ENCODE measurements at places on chromosomes 7 and 10.

- ATAC-seq: peak; percentile 94
These were observed 106.7 kb downstream of the TES start for GRCh38 chr7:116316838-116317628.

DNA sequence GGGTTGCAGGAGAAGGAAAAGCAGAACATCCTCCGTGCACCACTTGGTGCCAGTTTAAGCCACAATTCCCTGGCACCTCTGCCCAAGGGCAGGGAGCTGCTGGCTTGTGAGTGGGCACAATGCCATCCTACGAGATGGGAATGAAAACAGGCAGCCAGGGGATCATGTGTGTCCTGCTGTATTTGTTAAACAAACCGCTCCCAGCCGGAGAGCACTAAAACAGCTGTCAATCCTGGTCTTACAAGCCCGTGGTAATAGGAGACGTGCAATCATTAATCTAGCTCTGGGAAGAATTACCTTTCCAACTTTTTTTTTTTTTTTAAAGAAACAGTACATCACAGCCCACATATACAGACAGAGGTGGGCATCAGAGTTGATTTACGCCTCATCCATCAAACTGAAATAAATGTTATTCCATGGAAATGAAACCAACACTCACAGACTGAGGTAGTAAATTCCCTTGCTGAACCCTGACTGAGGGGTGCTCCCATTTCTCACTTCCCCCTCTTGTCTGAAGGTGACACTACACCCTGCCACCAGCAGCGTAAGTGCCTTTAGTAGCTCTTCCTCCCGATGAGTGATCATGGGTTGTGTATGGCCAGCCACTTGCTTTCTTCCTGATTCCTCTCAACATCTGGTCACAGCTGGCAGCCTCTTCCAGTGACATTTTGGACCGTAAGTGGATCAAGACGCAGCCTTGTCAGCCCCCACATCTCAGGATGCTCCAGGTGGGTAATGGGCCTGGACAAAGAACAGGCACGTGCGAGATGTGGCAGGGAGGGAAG, 143.8 kb downstream of the TEX36 start:
- no peak for ATAC-seq

DNA sequence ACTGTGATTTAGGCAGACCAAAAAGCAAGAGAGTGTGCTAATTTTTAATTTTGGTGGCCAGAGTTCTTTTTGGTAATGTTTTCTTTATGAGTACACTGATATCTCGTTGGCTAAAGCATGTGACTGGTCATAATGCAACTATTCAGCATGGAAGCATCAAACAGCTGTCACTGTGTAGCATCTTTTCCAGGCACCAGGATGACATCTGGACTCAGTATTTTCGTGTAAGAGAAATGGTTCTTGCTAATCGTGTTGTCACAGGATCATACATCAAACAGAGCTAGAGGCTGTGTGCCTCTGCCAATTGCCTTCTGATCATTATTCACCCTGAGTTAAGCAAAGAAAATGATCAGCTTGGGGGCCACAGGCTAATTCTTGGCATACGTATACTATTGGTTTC, 118.9 kb downstream of the SND1 start:
- ATAC-seq: no peak

GRCh38 chr7:24732646-24733413, 24.4 kb downstream of the GSDME start:
- ATAC-seq: peak; percentile 34

- no peak for ATAC-seq
These were observed 303.1 kb downstream of the ARHGAP12 start for GRCh38 chr10:31625566-31625965.

DNA sequence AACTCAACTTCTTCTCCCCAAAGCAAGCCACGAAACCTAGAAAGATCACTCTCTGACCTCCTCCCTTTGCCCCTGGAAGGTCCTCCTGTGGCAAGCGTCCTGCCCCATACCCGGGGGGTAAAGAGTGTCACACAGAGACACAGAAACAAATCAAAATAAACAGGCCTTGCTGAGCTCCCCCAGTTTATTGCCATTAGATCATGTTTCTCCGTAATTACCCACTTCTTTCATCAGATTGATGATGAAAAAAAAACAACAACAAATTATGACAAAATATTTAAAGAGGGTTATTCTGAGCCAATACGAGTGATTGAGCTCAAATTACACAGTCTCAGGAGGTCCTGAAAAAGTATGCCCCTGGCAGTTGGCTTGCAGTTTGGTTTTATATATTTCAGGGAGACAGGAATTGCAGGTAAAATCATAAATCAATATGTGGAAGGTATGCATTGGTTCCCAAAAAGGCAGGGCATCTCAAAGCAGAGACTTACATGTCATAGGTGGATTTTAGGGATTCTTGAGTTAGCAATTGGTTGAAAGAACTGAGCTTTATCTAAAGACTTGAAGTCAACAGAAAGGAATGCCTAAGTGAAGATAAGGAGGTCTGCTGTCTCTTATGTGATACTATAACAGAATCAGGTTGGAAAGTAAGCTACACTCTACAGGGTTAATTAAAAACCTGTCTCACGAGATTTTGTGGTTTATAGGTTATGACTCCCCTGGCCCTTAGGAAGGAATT, 86.2 kb downstream of the APBB1IP start:
- ATAC-seq: no peak

- no peak for ATAC-seq
These were observed 77.5 kb upstream of the EEPD1 start for GRCh38 chr7:36075561-36075960.

DNA sequence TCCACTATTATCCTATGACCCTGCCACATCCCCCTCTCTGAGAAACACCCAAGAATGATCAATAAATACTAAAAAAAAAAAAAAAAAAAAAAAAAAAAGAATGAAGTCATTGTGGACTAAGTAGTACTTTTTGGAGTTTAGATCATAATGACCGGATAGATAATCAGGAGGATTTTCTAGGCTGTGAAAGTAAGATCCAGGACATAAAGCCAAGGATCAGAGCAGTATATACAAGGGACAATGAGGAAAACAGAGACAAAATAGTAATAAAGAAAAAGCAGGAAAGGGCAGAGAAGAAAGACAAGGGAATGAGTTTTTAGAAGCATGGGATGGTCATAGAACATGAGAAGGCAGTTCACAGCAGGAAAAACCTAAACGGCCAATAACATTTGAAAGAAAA, 87.6 kb downstream of the AKAP9 start:
- no peak for ATAC-seq

DNA sequence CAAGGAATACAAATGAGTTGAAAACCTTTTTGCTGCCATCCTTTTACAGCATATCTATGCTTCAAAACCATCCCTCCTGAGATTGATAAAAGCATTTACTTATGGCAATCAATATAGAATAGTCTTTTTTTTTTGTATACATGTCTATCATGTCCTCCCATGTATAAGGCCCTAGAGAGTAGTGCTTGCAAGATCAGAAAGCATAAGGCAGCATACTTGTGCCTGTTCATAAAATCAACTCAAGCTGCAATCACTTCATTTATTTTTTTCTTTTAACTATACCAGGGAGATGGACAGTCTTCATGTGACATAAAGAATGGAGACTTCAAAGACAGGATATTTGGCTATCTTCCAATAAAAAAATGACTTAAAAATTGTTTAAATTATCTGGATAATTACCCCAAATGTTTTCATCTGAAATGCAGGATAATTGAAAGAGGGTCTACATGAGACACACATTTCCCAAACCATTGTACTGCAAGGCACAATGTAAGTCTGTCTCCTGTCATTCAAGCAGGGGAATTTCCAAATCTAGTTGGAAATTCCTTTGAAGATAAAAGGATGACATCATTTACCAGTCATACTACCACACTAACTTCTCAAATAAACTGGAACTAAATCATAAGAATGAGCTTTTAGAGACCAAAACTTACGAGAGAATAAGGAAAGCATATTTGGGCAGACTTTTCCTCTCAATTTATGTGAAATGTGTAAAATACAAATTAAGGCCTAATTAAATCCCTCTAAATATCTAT, 22.5 kb downstream of the LRRN3 start:
- ATAC-seq: peak; percentile 75

DNA sequence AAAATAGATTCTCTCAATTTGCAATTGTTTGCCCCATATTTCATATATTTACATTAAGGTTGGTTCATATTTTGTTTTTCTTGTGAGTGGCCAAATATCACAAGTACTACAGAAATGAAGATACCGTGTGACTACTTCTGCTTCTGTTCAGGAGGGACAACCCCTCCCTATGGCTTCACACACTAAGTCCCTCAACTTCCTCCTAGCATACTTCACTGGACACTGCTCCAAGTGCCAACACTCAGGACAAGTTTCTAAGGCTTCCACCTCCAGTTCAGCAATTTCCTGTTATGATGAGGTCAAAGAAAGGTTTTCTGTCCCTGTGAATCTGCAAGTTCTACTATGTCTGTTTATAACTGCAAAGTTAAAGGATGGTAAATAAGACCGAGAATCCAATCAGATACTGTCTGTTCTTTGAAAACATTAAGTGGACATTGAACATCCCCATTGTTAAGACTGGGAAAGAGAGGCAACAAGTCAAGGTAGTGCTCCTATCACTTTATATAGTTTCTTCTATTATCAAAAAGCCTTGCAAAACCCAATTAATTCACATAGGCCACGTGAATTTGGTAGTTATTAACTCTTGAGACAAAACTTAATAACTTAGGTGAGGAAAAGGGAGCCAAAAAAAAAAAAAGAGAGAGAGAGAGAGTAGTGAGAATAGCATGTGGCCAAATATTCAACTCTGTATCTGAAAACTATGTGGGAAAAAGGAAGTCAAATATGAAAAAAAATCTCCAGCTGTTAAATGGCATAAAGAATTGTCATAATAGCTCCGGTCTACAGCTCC, 81.3 kb upstream of the DKK1 start:
- ATAC-seq: no peak

- no peak for ATAC-seq
These were observed 36.0 kb upstream of the KCNIP2 start for GRCh38 chr10:101879456-101880231.

DNA sequence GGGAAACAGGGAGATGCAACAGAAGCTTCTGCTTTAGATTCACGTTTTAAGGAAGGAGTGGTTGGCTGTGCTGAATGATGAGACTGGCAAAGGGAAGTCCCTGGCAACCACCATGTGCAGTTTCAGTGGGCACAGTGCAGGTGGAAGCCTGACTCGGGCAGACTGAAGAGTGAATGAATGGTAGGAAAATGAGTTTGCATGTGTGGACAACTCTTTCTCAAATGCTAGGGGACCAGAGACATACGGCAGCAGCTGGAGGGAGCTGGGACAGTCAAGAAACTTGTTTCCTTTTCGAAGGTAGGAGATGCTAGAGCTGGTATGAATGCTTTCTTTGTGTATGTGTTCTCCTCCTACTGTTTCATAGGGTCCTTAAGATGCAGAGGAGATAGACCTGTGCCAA, 29.0 kb downstream of the PODXL start:
- ATAC-seq: peak; percentile 48

DNA sequence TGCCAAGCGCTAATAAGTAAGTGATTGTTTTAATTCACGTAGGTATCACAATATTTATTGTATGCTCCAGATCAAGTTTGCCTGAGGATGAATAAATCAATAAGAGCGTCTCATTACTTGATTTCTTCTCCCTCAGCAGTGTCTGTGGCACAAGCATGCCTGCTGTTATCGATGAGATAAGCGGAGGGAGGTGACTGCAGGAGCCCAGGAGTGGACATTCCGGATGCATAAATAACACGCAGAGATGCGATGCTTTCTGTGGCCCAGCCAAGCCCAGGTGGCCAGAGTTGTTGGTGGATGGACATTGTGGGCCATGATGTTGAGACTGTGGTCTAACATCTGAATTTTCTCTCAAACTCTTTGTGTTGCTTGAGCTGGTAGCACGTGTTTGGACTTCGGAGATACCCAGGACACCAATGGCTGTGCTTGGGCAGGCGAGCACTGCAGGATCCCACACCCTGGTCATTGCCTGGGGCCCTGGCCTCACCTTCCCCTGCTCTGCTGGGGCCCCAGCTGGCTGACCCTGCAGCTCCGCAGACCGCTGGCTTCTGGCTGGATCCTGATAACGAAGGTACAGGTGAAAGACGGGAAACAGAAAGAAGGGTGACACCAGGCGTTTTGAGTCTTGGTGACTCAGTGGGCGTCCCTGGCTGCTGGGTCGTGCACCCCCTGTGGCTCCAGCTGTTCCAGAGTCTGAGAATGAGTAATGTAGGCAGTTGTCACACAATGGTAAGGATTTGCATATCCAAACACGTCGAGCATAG, 31.2 kb upstream of the MNX1 start:
- no peak for ATAC-seq

DNA sequence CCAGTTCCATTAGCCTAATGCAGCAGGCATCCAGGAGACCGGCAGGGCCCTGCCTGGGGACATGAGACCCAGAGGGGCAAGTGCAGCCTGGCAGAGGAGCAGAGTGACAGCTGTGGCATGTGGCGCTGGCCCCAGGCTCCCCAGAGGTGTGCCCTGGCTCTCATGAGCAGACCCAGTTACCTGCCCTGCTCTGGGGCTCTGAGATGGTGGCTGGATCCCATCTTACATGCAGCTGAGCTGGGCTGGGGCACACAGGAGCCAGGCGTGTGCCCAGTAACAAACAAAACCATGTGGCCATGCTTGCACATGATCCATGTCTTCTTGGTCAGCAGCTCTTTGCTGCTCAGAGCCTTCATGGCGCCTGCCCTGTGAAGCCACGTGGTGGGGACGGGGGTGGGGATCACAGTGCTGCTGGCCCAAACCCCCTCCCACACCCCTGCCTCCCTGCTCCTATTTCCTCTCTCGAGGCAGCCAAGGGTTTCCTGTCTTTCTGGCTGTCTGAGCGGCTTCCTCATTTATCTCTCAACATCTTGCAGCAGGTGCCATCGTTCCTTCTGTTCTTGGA, 40.3 kb upstream of the GTF2I start:
- peak; percentile 23 for ATAC-seq

DNA sequence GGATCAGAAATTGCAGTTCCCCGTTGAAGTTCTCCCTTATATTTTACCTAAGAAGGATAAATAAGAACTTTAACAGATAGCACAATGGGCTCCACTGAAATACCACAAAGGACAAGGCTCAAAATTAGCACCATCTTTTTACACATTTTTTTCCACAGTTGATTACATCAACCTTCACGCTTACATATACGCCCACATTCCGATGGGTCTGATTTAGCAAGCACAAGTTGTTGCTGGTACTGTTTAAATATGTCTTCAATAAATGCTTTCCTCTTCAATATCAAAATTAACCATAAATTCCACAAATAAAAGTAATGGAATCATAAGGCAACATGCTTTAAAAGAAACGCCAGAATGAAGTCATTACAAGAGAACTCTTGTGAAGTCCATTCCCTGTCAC, 79.5 kb downstream of the NEBL start:
- ATAC-seq: no peak

GRCh38 chr7:131544449-131545301, 11.8 kb downstream of the PODXL start:
- ATAC-seq: no peak

DNA sequence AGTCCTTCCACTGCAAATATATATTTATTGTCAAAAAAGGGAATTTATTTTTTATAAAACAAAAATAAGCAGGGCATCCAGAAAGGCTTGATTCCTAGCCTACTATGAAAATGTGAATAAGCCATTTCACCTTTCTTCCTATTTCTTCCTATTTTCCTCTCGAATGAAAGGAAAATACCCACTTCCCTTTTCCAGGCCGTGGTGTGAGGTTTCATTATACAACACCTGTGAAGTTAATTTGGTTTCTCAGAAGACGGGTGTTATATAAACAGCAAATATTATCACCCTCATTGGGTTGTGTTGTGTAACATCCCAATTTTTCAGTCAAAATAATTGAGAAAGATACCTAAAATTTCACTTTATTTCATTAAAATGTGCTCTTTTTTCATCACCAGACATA, 214.3 kb downstream of the DGKB start:
- no peak for ATAC-seq

- ATAC-seq: peak; percentile 33
These were observed 58.5 kb upstream of the IGFBP3 start for GRCh38 chr7:45979275-45980180.

Data from activated T-helper 17 cell treated with anti-CD3 and anti-CD28 coated beads, Interleukin-2, amount 50 U/mL, for 72 hours (primary cell).